SK-N-MC (cell line): ENCODE measurements at places on chromosomes 4 and X.

DNA sequence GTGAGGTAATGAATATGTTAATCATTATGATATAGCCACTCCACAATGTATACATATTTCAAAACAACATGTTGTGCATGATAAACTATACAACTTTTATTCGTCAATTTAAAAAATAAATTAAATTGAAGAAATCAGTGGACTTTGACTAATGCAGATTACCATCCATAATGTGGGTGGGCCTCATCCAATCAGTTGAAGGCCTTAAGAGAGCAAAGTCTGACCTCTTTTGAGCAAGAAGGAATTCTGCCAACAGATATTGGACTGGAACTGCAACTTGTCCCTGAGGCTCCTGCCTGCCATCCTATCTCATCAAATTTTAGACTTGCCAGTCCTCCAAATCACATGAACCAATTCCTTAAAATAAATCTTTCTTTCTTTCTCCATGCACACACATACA, 57.4 kb upstream of the SLC16A2 start:
- no peak for DNase-seq

- no peak for DNase-seq
Measured at GRCh38 chr4:20901851-20902250, 201.6 kb downstream of the PACRGL start.

DNA sequence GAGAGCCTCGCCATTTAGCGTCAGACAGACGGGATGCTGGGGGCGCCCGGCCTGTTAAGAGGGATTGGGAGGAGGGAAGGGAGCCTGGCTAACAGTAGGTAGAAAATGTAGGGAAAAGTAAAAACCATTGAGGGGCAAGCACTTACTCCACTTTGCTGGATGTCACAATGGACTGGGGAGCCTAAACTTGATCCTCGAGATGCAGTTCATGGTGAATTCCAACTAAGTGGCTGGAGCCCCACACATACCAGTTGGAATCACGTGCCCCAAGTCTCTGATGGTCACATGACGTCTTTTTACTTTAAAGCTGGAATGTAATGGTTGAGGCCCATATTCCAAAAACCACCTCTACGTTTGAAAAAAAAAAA, 1.5 kb downstream of the PLS3 start:
- no peak for DNase-seq

- DNase-seq, result no peak
Measured at GRCh38 chrX:18558799-18559198, 113.1 kb downstream of the RS1 start.

DNA sequence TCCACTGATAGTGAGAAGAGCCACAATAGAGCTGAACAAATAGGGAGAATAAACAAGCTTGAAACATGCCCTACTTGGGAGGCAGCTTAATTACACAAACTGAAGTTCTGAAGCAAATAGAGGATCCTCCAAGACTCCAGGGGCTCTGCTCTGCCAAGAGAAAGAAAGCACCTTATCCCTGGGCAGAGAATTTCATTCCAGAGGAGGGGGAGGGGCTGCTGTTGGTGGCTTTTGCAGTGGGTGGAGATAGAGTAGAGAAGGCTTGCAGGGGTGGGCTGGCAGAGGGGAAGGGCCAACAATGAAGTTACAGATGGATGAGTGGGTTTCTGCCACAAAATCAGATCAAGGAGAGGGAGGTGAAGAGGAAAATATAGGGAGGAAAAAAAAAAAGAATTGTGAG, 1.0 kb upstream of the LPAR4 start:
- no peak for DNase-seq

- peak; percentile 70 for DNase-seq
Measured at GRCh38 chr4:165716472-165716871, 156.6 kb upstream of the TLL1 start.

- no peak for DNase-seq
Measured at GRCh38 chr4:95118497-95118896, 360.7 kb downstream of the BMPR1B start.

GRCh38 chr4:106930522-106930921, 105.6 kb downstream of the DKK2 start:
- no peak for DNase-seq

DNA sequence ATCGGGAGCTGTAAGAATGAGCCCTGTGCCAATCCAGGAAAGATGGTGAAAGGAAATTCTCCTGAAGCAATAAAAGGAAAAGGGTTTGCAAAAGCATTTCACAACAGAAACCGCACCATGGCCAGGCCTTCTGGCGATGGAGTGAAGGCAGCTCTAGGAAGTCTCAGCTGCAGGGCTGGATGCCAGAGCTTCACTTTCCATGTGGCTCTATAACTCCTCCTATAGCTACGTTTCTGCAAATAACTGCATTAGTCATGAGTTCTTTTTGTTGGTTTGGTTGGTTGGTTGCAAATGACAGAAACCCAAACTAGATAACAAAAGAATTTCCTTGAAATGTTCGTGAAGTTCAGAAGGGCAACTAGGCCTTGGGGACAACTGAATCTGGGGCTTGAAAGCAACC, 84.6 kb downstream of the RELL1 start:
- no peak for DNase-seq

GRCh38 chr4:95556207-95556859, 7.6 kb upstream of the UNC5C start:
- DNase-seq, result no peak
